ENCODE measurements at places on chromosomes 5 and 9.

DNA sequence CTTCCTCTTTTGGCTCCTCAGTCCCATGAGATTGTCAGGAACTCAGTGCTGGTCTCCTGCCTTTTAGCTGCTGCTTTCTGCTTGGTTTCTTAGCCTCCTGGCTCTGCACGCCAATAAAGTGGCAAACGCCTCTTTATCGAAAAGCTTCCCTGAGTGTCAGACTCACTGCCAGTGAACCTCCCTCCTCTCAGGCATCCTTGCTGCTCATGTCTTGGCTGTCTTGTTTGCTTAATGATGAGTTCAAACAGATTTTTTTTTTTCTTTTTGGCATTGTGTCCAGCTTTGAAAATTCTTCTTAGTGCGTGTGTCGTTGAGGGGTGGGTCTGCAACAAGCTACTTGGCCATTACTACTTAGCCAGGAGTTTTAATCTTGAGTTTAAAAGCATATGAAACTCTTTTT, 14.9 kb downstream of the RASGRF2 start:
- DNase-seq = no peak

DNA sequence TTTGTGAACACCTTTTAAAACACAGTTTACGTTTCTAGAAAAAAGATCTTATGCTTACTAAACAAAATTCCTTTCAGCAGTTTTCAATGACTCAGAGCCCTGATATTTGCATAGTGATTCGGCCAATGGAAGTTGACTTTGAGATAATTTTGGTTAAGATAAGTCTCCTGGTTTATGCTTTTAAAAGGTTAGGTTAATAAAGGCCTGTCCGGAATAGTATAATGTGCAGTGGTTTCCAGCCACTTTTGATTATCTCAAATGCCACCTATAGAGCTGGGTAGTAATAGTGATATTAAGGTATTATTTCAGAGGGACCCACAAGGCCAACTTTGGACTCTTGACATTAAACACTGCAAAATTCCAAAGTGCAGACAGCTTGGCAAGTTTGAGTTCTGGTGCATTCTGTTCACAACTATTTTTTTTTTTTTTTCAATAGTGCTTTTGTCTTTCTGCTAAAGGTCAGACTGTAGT, 86.1 kb downstream of the F2RL2 start:
- no peak for DNase-seq

DNA sequence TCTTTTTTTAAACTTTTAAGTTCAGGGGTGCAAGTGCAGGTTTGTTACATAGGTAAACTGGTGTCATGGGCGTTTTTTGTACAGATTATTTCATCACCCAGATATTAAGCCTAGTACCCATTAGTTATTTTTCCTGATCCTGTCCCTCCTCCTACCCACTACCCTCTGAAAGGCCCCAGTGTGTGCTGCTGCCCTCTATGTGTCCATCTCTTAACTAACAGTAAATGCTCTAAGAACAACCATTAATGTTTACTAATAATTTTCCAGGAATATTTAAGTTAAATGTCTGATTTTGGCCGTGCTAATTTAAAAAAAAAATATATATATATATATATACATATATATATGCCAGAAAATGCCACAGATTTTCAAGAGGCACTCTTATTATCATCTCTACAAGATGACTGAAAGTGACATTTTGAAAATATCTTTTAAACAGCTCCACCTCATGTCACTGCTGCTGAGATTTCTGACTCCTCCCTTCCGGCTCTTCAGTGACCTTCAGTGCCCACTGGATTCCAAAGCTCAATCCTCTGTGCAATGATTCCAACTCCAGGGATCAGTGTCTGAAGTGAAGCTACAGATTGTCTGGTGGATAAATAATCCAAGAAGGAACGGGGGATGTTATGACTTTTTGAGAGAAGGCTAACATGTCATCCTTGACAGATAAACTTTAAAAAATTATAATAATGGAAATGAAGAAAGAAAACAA, 46.7 kb upstream of the HNRNPA0 start:
- no peak for DNase-seq

DNA sequence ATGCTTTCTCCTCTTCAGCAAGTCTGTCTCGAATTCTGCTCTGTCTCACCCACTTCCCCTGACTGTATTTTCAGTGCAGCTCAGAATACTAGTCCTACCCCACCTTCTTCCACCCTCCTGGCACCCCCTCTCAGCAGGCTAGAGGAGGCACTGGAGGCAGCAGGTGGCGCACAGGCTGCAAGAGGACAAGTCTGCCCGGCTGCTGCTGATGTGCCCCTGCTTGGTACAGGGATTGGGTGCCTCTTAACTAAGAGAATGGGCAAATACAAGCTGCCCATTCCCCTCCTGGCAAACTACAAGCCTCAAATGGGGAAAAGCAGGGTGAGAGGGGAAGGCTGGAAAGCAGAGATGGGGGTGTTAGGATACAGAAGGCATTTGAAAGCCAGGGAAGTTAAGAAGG, 5.1 kb downstream of the TLN1 start:
- DNase-seq = no peak

DNA sequence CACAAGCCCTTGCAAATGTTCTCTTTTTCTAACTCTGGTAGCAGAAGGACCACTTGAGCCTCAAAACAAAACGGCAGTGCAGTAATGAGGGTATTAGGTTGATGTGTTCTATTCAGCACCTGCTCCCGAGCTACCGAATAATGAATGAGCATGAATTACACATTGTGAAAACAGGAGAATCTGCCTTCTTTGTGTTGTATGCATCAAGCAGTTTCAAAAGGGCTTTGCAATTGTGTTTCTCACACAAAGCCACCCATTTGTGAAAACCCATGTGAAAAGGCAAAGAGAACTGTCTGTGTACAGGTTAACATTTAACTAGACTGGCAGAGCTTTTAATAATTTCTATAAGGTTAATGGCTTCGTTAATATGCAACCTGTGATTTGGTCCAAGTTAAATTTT, 97.8 kb downstream of the STK32A start:
- no peak for DNase-seq

GRCh38 chr9:92627651-92628050, 42.3 kb downstream of the IPPK start:
- no peak for DNase-seq

DNA sequence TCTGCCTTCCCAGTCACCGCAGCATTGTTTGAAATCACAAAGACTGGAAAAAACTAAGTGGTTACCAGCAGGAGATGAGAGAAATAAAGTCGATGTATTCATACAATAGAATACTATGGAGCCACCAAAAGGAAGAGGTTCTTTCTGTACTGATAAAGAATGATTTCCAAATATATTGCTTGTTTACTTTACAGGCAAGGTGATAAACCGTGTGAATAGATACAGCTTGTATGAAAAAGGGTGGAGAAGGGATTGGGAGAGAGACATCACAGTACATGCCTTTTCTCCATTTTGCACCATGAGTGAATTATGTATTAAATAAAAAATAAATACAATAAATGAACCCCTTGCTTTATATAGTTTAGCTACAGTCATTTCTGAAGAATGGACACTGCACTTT, 91.7 kb downstream of the RFK start:
- no peak for DNase-seq

DNA sequence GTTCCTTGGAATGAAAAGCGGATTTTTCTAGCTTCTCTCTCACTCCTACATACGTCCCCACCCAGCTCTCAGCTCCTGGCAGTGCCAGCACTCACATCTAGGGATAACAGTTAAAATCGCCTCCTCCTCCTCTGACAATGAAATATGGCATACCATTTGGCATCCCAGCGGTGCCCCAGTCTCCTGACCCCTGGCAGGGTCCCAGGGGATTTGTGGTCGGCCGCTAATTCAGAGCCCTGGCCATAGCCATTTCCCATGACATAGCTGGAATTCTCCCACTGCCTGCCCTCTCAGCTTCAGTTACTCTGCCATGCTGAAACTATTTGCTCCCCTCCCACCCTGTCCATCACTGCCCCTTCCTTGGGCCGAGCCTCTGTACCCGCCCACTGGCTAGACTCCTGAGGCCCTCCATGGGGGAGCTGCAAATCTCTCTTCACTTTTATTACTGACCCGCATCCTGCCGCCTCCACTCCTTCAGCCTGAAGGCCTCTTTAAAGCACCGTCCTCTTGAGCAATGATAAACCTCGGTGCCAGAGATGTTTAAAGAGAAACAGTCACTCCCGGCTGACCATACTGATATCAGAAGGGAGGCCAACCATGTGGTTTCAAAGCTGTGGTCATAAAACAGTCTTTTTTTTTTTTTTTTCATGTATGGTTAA, 139.8 kb downstream of the SLIT3 start:
- peak; percentile 97 for DNase-seq

GRCh38 chr5:74282490-74282889, 358.0 kb downstream of the ENC1 start:
- no peak for DNase-seq

GRCh38 chr5:35681911-35682310, 64.2 kb downstream of the SPEF2 start:
- no peak for DNase-seq

DNA sequence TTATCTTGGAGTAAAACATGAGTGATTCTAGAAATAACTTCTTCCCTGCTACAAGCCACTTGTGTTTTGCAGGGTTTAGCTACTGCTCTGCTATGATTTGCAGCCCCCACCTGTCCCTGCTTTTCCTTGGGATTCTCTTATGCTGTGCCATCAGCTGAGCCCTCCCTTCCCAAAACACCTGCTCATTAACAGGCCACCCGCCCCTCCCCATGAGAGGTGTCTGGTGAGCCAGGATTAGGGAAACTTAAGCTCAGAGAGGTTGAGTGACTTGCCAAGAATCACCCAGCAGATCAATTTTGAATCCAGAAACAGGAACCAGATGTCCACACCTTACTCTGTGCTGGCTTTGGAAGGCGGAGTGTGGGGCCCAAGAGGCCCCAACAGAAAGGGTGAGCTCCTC, 111.7 kb upstream of the CXCL14 start:
- DNase-seq = no peak

GRCh38 chr9:114954956-114955582, 24.7 kb upstream of the TNFSF8 start:
- DNase-seq = no peak

DNA sequence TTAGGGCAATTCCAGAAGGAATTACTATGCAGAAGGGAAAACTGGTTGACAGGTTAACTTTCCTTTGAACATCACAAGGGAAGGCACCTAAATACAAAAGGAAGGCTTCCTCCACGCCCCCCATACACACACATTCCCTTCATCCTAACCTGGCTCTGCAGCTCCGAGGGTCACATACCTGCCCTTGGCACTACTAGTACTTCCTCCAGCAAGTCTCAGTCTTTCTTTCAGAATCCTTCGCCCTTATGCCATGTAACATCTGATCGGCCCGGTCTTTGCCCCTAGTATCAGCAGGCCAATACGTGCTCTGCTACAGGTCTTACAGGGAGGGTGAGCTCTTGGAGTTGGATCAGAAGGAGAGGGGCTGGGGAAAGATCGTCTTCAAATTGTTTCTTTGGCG, 1.6 kb upstream of the MARCHF6 start:
- DNase-seq = no peak

DNA sequence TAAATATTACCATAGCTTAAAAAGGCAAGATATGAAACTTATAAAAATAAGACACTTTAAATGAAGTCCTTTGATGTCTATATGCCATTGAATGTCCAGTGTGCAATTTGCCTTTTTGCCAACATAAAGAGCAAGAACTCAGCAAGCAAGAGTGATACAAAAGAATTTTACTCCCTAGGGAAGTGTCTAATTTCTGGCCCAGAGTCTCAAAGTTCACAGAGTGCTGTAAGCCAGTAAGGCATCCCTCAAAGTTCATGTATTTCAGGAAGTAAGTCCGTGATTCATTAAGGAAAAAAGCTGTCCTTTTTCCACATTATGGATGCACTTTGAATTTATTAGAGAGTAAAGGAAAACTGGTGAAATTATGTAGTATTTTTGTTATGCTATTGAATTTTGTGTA, 185.2 kb downstream of the CCDC171 start:
- DNase-seq = no peak

GRCh38 chr5:158999339-158999738, 100.4 kb downstream of the EBF1 start:
- DNase-seq = no peak

- no peak for DNase-seq
Observed at GRCh38 chr5:41445937-41446563, 64.4 kb downstream of the PLCXD3 start.

DNA sequence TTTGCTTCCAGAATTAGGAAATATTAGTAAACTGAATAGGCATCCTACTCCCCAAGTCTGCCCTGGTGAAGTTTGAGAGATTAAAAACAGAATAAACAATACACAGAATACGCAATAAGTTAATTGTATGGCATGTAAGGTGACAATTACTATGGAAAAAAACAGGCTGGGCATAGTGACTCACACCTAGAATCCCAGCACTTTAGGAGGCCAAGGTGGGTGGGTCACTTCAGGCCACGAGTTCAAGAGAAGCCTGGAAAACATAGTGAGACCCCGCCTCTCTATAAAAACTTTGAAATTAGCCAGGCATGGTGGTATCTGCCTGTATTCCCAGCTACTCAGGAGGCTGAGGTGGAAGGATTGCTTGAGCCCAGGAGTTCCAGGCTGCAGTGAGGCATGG, 64.2 kb upstream of the SUSD1 start:
- DNase-seq = no peak

DNA sequence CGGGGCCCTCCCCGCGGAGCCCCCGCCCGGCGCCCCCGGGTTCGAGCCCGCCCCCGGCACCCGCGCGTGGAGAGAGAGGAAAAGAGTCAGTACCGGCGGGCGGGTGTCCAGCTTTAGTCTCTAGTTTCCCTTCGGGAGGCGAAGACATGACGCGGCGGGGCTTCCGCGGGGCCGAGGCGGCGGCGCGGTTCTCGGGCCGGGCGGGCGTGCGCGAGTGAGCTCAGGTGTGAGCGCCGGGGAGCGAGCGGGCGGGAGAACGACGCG, 181 bp downstream of the DAP start:
- no peak for DNase-seq

- DNase-seq = no peak
Observed at GRCh38 chr9:24218656-24219055, 327.0 kb downstream of the IZUMO3 start.

DNA sequence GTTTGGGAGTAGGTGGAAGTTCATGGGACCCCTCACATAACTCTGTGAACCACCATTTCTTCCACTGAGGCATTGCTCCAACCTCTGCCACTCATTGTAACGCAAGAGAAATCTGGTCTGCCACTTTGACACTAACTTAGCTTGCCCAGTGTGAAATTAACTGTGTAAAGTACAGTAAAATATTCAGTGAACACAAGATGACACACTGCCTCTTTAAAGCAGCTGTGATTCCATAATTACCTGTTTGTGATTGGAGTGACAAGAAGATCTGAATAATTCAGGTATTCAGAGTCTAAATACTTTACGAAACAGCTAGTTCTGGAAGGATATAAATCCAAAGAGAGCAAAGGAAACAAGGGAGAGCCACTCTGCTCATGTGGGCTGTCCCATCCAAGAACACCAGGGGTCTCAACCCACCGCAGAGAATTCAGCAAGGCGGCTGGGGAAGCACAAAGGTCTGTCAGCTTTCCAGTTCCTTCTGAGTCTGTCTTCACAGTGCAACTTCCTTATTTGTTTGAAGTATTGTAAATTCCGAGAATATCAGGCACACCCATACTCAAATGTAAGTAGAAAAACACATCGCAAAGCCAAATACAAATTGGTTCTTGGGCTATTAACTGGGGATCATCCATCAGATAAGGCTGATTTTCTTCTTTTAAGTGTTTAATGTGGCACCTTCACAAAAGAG, 86.9 kb downstream of the GNAQ start:
- DNase-seq = no peak

- DNase-seq = no peak
Observed at GRCh38 chr9:74570879-74571512, 73.9 kb downstream of the RORB start.

- DNase-seq = no peak
Observed at GRCh38 chr9:19967216-19967887, 178.5 kb upstream of the SLC24A2 start.
